ENCODE measurements at places on chromosomes 5 and 9. TPM values are rescaled to one million over a fixed set of nuclear protein-coding genes. Genes with fewer than 3 reads are reported as not detected.

Gene CDC25C
- total RNA-seq, result not detected

- DNase-seq, result no peak
- H3K27me3 ChIP-seq, result no peaks in the 10 kb centered on the region
- H3K36me3 ChIP-seq, result no peaks in the 10 kb centered on the region
- no peak overlapping the region for H3K27ac ChIP-seq
- H3K4me1 ChIP-seq, result peaks cover 5% of the 10 kb centered on the region
These were observed 118.8 kb downstream of the GAPVD1 start for GRCh38 chr9:125380406-125380805.

GRCh38 chr9:15438891-15439290 lies 16.2 kb downstream of the SNAPC3 start:
- DNase-seq, result no peak
- H3K36me3 ChIP-seq, result peaks cover 4% of the 10 kb centered on the region
- H3K27me3 ChIP-seq, result no peaks in the 10 kb centered on the region

DNA sequence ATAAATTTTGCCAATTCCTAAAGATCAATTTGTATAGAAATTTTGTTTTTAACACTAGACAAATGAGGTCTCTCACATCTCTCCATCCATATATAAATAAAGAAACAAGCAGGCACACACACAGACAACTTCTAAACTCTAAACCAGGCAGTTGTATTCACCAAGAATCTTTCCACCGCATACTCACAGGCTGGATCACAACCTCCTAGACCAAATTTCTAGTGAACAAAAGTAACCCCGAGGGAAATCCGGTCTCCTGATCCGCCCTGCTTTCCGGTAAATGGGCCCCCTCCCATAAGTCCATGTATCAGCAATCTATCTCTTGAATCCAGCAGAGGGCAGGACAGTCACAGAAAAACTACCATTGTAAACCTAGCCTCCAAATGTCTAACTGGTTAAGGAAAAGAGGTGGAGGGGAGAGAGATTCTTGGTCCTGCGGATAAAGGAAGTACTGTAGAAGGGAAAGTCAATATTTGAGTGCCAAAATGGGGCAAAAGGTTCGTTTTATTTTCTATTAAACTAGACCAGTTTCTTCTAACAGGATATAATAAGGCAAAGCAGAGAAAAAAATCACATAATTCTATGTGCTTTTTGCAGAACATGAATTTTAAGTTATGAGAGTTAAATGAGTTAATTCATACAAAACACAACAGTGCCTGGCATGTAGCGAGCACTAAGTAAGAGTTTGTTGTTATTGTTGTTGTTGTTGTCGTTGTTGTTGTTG lies 4.8 kb upstream of the SMU1 start:
- H3K36me3 ChIP-seq, result no peaks in the 10 kb centered on the region
- H3K4me3 ChIP-seq, result no peak overlapping the region
- H3K4me1 ChIP-seq, result peaks cover 6% of the 10 kb centered on the region
- no peaks in the 10 kb centered on the region for H3K27me3 ChIP-seq
- DNase-seq, result peak; percentile 49

DNA sequence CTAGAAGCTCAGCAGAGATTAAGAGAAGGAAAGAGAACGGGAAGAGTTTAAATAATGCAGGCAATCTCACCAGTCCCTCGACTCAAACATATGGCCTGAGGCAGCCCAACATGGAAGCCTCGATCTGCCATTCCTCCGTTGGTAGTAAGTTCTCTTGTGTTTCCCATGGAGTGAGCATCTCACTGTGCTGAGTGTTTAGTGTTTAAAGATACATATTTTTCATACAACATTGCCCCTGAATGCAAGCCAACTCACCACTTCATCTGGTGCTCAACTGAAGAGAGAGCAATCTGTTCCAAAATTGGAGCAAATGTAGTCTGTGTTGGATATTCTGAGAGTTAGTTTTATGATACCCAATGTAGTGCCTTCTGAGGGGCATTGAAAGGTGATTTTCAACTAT lies 171.5 kb upstream of the ATP10B start:
- H3K4me3 ChIP-seq, result no peak overlapping the region
- H3K4me1 ChIP-seq, result no peaks in the 10 kb centered on the region
- no peak for DNase-seq
- H3K27me3 ChIP-seq, result no peaks in the 10 kb centered on the region
- no peak overlapping the region for H3K27ac ChIP-seq
